ENCODE measurements at places on chromosomes 12 and 14.

DNA sequence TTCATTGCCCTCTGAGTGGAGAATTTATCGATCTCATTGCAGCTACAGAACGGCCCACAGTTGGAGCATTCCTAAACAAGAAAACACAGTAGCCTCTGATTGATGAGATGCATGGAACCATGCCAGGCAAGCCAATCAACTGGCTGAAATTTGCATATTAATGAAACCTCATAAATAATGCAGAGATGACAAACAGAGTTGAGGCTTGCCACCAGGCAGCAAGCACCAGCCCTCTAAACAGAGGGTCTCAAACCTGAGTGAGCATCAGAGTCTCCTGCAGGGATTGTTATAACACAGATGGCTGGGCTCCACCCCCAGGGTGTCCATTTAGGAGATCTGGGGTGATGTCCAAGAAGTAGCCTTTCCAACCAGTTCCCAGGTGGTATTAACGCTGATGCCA is 60.9 kb upstream of the CMKLR1 start:
- DNase-seq = no peak

GRCh38 chr14:67729072-67729885 is 27.6 kb downstream of the RDH12 start:
- DNase-seq = peak; percentile 11

- DNase-seq = no peak
Measured at GRCh38 chr12:91273560-91273959, 90.9 kb upstream of the DCN start.

DNA sequence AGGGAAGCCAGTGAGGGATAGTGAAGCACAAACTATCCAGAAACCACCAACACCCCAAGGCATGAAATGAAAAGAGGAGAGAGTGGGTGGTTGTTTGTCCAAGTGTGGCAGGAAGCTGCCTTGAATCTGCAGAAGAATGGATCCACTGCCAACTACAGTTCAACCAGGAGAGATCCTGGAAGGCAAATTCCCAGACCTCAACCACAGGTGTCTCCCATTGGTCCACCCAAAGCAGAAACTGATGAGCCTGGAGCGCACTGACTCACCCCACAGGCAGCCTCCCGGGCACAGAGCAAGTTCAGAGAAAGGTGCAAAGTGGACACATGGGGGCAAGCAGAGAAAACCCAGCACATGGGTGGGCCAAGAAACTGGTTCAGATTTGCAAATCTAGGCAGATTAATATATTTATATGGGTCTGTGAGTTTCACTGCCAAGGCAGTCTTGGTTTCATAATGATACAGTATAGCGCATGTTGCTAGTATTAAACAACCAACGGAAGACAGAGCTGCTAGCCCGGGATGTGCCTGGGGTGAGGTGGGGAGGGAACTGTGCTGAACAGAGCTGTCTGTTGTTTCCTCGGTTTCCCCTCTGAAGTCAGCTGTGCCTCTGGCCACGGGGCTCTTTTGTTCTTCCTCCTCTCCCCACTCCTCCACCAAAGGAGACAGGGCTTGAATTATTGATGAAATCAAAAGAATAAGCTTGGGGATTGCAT is 416.2 kb upstream of the CCDC196 start:
- peak; percentile 41 for DNase-seq

All from astrocyte of the hippocampus (primary cell).